ENCODE measurements at places on chromosomes 3 and 15. TPM values are rescaled to one million over a fixed set of nuclear protein-coding genes. Genes with fewer than 3 reads are reported as not detected.

The IL16 gene
- 237 TPM for total RNA-seq

The TMC3 gene
- not detected for total RNA-seq

The TP63 gene
- total RNA-seq = 1.0 TPM

The CMTM8 gene
- total RNA-seq = 5.8 TPM

The SSUH2 gene
- 0.07 TPM for total RNA-seq

The SLC22A14 gene
- not detected for total RNA-seq

The TIGIT gene
- 3.6 TPM for total RNA-seq

The KLHL24 gene
- 20.3 TPM for total RNA-seq

The TMEM108 gene
- total RNA-seq = not detected

The CHRM5 gene
- total RNA-seq = not detected

The VEPH1 gene
- not detected for total RNA-seq

The HGD gene
- total RNA-seq = 0.61 TPM

The ALAS1 gene
- 81.4 TPM for total RNA-seq

Data from T-helper 1 cell treated with Interleukin-12 subunit alpha and Interleukin-12 subunit beta and Interleukin-4 antibody, amounts not matched to agents 30 ng/mL and 1 ng/mL, for 36 hours (primary cell).